ENCODE measurements at places on chromosomes 7 and 10.

- DNase-seq: peak; percentile 12
These were observed 90.6 kb downstream of the CACNB2 start for GRCh38 chr10:18230794-18231193.

DNA sequence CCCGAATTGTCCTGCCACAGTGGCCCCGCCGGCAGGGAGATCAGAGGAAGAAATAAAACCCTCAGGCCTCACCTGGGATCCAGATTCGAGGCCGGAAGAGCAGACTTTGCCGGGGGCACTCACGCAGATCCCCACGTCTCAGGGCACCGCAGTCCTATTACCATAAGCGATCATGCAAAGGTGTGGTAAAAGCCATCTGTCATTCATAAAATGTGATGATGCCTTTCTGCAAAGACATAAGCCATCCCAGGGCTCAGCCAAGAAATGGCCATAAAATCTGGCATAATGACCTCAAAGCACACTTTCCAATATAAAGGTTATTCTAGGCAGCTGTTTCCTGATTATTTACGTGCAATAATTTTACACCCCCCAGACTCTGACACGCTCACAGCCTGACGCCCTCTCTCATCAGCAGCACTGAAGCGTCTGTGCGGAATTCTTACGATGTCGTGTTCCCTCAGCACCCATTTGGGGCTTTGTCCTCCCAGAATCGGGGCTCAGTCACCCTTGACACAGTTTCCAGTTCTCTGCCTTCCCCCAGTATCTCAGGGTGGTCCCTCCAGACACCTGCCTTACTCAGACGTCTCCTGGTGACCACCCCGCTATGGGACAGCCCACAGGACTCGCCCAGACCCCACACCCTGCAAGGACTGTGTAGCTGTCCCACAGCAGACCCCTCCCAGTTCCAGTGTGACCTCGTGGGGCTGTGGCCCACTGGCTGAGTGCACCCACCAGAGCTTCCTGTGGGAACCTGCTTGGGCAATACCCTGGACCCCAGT lies 74.3 kb upstream of the FAM20C start:
- no peak for DNase-seq

- DNase-seq: no peak
These were observed 6.2 kb upstream of the HOXA11 start for GRCh38 chr7:27191161-27191731.

- no peak for DNase-seq
These were observed 266.1 kb downstream of the SORCS1 start for GRCh38 chr10:106898446-106898845.
